ENCODE measurements at places on chromosomes 1 and 21.

DNA sequence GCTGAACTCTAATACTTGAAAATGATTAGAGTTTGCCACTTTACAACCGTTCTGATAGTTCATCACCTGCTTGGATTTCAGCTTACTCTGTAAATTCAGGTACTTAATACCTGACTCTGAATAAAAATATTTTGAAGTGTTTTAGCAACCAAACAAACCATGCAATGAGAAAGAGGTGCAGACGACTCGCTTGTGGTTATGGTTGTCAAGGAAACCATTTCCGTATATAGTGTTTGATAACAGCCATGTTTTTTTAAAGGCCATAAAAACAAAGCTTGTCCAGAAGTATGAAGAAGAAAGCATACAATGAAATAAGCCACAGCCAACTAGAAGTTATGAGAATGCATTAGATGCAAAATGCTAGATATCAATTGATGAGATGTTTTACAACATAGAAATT, 167.2 kb upstream of the HMCN1 start:
- DNase-seq, result peak; percentile 85

- DNase-seq, result no peak
Observed at GRCh38 chr1:114503916-114504422, 7.0 kb downstream of the TRIM33 start.

- DNase-seq, result peak; percentile 98
Observed at GRCh38 chr1:156659988-156660751, 17.0 kb downstream of the NES start.

- peak; percentile 82 for DNase-seq
Observed at GRCh38 chr1:101060992-101061391, 35.4 kb upstream of the DPH5 start.

GRCh38 chr1:206551296-206551985, 44.1 kb downstream of the RASSF5 start:
- no peak for DNase-seq

- DNase-seq, result peak; percentile 33
Observed at GRCh38 chr1:159783724-159784123, 3.0 kb downstream of the DUSP23 start.

DNA sequence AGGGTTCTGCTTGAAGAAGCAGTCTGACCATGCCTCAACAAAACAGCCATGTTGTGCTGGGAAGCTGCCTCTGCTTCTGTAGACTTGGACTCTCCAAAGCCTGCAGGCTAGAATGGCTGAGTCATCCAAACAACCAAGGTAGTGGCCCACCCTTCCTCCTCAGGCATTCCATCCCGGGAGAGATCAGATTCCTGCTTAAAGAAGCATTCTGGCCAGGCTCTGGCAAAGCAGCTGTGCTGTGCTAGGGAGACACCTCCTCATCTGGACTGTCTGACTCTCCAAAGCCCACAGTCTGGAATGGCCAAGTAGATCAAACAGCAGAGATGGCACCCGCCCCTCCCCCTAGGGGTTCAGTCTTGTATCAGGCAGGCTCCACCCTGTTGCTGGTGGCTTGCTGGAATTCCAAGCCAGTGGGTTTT, 38.3 kb upstream of the F3 start:
- DNase-seq, result peak; percentile 85

GRCh38 chr1:110089561-110090275, 19.2 kb upstream of the ALX3 start:
- no peak for DNase-seq

DNA sequence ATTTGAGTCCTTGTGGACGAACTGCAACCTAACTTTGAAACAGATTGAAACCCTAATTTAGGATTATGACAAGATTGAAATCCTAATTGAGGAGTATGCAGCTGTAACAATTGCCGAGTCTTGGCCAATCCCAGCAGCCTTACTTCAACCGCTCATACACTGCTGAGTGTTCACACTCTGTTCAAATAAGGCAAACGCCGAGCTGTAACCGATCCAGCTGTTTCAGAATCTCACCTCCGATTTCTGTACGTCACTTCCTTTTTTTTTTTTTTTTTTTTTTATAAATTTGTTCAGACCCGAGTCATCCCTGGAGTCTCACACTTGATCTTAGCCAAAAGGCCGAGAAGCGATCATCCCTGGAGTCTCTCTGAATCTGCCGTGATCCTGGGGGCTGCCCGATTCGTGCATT, 22.3 kb upstream of the ATP5PO start:
- no peak for DNase-seq

All from kidney tubule cell (primary cell).